ENCODE measurements at places on chromosomes 3 and 15.
A peak's percentile ranks its signal among the peaks of the same experiment; 100 is the strongest.

GRCh38 chr3:22245811-22246583, 495.0 kb upstream of the ZNF385D start:
- no peak for DNase-seq

GRCh38 chr15:39156166-39156565, 424.7 kb upstream of the THBS1 start:
- no peak for DNase-seq

- DNase-seq, result no peak
Measured at GRCh38 chr3:133489466-133490085, 83.9 kb upstream of the CDV3 start.

GRCh38 chr3:183493296-183494045, 62.0 kb downstream of the KLHL6 start:
- DNase-seq, result no peak

DNA sequence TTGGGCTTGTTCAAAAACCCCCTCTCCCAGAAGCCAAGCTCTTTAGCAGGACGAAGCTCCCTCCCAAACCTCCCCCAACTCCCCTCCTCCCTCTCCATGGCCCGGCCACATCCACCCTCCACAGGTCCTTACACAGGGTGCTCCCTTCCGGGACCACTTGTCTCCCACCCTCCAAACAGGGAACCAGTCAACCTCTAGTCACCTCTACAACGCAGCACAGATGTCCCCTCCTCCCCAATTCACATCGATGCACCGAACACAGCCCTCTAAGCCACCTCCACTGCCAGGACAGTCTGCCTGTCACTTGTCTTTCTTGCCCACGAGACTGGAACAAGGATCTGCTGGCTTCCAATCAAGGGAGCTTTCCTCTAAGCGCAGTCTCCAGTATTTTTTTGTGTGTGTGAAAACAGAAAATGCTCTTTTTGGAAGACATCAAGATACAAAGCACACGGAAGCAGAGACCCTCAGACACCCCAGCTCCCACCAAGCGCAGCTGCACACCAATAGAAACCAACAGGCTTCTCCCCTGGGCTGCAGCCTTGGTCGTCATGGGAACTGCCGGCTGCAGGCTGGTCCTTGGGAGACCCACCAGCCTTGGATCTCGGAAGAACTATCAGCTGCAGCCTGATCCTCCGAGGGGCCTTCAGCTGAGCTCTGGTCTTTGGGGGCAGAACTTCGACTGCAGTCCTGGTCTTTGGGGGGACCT, 26.5 kb downstream of the IQSEC1 start:
- no peak for DNase-seq

- DNase-seq, result no peak
Measured at GRCh38 chr15:96412906-96413231, 82.4 kb downstream of the NR2F2 start.

GRCh38 chr3:177475356-177475665, 278.0 kb upstream of the TBL1XR1 start:
- DNase-seq, result no peak

DNA sequence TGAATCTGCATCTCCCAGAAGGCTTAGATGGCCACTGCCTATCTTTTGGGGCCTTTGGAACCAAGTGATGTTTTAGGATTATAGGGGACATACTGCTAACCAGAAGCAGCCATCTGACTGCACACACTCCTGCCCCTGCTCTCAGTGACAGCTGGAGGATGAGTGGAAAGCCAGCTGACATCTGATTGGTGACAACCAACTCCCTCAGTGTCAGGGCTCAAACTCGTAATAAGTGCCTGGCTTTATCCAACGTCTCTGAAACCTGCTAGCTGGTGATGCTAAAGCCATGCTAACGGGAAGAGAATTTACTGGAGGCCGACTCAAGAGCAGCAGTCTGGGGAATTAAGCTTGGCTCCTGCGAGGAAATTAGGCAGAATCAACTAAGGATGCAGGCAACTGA, 35.1 kb downstream of the KY start:
- no peak for DNase-seq

DNA sequence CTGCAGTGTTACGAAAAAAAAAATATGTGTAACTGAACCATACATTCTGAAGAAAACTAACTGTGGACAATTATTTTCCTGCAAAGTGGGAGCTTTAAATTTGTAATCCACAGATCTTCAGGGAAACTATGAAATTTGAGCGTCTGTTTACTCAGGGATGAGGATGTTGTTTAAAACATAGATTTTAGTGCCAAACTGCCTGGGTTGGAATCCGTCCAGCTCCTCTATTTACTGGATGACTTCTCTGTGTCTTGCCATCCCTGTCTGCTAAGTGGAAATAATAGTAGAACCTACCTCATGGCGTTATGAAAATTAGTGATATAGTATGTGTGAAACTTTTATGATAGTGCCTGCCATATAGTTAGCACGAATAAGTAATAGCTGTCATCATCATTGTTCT, 666.5 kb downstream of the SQOR start:
- DNase-seq, result no peak

GRCh38 chr15:33621141-33621540, 310.4 kb downstream of the RYR3 start:
- DNase-seq, result no peak

- no peak for DNase-seq
Measured at GRCh38 chr3:157115069-157116006, 44.6 kb downstream of the CCNL1 start.

DNA sequence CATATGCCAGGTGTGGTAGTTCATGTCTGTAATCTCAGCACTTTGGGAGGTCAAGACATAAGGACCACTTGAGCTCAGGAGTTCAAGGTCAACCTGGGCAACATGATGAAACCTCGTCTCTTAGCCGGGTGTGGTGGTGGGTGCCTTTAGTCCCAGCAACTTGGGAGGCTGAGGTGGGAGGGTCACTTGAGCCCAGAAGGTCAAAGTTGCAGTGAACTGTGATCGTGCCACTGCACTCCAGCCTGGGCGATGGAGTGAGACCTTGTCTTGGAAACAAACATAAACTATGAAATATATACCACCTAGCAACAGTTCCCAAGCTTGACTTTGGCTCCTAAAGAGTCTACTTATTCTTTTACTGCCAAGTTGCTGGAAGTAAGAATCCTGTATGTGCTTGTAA, 30.9 kb downstream of the UBE3A start:
- no peak for DNase-seq

DNA sequence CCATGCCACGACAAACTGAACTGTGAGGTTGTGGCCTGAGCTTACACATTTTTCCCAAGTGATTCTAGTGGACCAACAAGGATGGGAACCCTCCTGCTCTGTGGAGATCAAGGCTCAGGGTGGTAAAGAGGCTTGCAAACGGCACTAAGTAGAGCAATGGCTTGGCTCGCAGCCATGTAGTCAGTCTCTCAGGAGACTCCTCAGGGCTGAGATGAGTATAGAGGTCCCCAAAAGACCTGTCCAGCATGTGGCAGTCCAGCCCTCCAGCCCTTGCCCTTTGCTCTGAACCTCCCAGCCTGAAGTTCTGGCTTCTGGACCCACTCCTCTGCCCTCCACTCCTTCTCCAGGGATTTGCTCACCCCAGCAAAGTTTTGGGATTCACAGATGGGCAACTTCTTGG, 8.3 kb upstream of the CAMP start:
- no peak for DNase-seq

DNA sequence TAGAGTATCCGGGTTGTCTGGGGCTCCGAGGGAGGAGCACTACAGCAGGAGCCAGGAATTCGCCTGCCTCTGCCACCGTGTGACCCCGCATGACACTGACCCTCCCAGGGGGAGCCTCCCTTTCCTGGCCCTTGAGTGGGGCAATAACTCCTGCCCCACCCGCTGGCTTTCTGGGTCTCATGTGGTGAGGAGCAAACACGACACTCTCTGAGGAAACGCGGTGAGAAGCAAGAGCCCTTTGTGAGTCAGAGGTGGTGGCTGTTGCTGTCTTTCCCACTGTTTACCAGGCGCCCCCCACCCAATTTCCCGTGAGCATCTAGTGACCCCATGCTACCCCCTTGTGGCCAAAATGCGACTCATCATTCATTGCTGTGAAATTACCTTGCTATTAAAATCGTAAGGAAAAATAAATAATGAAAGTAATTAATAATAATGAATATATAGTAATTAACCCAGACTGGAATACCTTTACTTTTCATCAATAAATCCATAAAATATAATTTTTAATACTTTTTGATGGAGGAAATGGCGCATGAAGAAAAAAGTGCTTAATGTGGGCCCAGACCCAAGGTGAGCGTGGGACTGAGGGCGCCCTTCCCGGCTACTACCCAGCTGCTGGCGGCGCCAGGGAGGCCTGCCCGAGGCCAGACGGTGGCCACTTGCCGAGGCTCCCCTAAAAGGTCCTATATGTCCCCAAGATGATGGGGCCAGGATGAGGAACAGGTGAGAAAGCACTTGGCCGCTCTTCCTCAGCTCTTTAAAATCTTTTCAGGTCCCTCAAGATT, 29.3 kb downstream of the CCNL1 start:
- DNase-seq, result peak; percentile 22

DNA sequence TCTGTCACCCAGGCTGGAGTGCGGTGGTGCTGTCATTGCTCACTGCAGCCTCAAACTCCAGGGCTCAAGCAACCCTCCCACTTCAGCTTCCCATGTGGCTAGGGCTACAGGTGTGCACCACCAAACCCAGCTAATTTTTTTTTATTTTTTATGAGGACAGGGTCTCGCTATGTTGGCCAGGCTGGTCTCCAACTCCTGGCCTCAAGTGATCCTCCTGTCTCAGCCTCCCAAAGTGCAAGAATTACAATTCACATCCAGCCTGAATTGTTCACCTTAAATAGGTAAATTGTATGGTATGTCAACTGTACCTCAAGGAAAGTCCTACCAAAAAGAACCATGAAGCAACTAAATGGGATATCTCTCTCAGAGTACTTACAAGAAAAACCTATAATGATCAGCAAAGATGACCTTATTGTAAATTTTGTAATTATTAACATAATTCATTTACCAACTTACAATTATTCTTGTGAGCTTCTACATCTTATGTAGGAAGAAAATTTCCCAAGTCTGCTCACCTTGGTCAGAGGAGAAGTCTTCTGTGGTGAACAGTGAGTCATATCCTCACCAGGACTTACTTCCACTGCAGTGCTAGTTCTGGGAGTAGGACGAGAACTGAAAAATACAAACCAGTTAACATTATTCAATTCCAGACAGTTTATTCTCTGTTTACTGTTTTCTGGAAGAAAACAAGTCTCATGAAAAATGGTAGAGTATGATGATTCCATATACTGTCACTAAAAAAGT, 54.4 kb downstream of the ULK4 start:
- no peak for DNase-seq

GRCh38 chr3:10702961-10703740, 112.9 kb upstream of the SLC6A11 start:
- DNase-seq, result no peak

- DNase-seq, result no peak
Measured at GRCh38 chr3:172094621-172095557, 55.5 kb downstream of the FNDC3B start.

- peak; percentile 13 for DNase-seq
Measured at GRCh38 chr3:156291272-156292123, 171.1 kb downstream of the KCNAB1 start.

DNA sequence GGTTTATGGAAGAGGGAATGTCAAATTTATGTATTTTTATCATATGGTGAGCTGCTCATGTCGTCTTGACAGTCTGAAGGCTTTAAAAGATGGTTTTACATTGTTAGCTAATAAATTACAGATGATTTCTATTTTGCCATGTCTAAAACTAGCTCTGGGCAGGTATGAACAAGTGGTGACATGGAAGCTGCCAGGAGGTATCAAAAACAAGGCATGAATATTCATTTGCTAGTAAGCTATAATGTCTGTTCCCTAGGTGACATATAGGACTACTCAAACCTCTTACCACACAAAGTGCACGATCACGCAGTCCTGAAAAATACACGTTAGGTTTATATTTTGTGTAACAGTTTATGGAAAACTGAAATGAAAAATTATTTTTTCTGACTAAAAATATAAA, 34.8 kb downstream of the ST3GAL6 start:
- no peak for DNase-seq

DNA sequence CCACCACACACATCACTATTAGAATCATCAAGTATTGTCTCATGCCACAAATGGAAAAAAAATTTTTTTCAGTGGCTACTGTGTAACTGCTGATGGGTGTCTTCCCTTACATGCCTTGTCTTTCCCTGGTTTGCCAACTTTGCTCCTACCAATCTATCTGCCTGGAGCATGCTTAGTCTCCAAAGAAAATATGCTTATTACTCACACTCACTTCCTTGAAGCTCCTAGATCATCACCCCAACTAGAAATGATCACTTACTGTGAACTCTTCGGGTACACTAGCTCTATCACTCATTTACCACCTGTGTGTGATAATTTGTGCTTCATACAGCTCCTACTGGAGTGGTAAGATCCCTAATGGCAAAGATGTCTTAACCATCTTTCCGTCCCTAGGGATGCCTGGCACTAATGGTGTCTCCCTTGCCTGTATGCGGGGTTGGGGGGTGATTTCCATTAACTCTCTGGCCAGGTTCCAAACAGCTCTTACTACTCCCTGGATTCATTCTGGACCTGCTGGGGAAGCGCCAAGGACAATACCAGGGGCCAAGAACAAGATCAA, 799 bp downstream of the VPS33B start:
- no peak for DNase-seq

DNA sequence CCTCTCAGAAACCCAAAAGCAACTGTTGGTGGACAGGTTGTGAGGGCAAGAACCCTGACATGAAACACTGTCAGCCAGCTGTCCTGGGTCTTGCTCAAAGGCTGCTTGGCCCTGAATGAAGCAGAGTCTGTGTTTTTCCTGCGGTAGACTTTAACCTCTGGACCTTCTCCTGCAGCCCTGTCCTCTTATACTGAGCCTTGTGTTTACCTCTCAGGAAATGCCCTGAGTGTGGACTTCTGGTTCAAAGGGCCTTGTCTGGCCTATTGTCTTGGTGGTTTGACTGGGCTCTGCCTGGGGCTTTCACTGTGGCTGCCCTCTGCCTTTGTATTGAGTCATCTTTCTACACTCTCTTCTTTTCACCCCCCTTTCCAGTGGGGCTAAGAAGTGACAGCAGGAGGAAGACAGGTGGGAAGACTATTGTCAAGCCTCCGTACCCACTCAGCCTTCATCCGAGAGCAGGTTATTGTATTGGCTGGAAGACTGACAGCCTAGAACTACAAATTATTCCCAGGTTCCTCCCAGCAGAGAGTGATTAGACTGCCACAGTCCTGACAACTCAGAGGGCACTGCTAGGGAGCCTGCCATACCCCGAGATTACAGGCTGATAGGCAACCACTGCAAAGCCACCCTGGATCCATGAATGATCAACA, 3.5 kb downstream of the SEC13 start:
- DNase-seq, result no peak

DNA sequence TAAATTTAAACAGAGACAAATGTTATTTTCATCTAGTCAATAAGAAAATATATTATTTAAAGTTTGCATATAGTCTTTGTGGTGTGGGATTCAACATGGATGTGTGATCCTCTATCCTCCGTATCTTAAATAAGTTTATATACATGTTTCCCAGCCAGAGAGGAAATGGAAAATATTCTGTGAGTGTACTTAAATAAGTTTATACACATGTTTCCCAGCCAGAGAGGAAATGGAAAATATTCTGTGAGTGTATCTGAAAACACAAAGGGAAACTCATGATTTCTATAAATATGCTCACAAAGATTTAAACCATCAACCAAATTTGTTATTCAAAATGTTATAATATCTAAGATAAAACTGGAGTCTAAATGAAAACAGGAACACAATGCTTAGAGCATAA, 110.0 kb upstream of the MELTF start:
- DNase-seq, result no peak

GRCh38 chr3:169836942-169837275, 24.2 kb upstream of the LRRC34 start:
- no peak for DNase-seq

- peak; percentile 19 for DNase-seq
Measured at GRCh38 chr3:28576614-28577200, 228.1 kb upstream of the AZI2 start.

- DNase-seq, result no peak
Measured at GRCh38 chr15:100721758-100722550, 119.6 kb downstream of the ASB7 start.
